Muscle of back (tissue), 13 donors: ENCODE measurements at places on chromosomes 3 and 15. TPM values are rescaled to one million over a fixed set of nuclear protein-coding genes. Genes with fewer than 3 reads are reported as not detected.
A peak's percentile ranks its signal among the peaks of the same experiment; 100 is the strongest.

GRCh38 chr15:42191610-42192346 lies 16.3 kb downstream of the VPS39 start:
- no peak for DNase-seq

The TM4SF4 gene
- not detected for polyA plus RNA-seq

- peak; percentile 45 for DNase-seq
These were observed 40.8 kb downstream of the NUP210 start for GRCh38 chr3:13379201-13379830.

The BCHE gene
- 73.2 TPM for polyA plus RNA-seq

The UBL7 gene
- polyA plus RNA-seq = 33.0 TPM

DNA sequence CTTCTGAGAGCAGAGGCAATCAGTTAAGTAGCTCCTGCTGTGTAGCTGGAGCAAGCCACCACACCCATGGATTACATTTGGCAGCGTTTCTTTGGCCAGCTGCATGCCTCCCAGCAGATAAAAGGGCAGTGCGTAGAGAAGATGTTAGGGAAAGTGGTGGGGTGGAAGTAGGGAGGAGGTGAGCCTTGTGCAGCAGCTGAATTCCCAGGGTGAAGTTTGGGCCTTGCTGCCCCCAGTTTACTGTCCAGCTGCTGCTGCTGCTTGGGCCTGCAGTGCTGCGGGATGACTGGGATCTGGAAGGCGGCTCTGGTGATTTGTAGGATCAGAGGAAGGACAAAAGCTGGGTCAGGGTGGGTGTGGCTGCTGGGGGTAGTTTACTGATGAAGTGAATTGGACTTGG lies 318.7 kb upstream of the C2CD4B start:
- DNase-seq = peak; percentile 82

DNA sequence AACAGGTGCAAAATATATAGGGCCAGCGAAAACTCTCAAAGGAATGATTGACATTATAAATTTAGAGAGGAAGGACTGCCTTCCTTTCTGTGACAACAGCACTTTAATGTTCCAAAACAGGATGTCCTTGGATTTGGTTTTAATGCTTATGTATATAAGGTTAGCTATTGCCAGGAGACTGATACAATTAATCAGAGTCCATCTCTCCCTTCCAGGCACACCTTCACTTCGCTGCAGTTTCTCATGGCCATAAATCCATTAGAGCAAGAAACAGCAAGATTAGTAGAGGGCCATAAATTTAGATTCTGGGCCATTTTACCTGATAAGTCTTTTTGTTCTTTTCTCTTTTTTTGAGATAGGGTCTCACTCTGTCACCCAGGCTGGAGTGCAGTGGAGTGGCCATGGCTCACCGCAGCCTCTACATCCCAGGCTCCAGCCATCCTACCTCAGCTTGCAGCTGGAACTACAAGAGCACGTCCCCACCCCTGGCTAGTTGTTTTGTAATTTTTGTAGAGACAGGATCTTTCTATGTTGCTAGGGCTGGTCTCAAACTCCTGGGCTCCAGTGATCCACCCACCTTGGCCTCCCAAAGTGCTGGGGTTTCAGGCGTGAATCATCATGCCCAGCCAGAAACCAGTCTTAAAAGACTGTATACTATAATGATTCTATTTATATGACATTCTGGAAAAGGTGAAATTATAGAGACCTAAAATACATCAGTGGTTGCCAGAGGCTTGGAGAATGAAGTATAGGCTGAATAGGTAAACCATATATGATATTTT lies 15.7 kb upstream of the TFRC start:
- DNase-seq = no peak

- DNase-seq = no peak
These were observed 11.0 kb upstream of the ADCY5 start for GRCh38 chr3:123459862-123460261.

- DNase-seq = no peak
These were observed 28.3 kb upstream of the AP3B2 start for GRCh38 chr15:82737975-82738374.

The GOLGA8S gene
- polyA plus RNA-seq = 1.2 TPM

The CD200 gene
- polyA plus RNA-seq = 15.8 TPM

The DUOXA2 gene
- polyA plus RNA-seq = 0.20 TPM

DNA sequence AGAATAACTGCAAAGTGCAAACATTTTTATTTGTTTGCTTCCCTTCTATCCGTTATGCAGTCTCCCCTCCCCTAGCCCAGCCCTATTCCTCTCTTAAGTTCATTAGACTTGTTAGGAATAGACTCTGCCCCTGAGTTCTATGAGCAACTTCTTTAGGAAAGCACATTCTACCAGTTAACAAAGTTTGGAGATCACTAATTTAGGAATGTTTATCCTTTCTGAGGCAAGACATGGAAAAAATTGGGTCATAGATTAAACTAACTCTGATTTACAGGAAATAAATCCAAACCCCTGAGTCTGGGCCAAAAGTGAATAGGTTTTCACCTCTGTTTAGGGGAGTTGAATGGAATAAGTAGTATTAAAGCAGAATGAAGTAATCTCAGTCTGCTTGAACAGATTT lies 34.4 kb downstream of the C3orf80 start:
- DNase-seq = no peak

The ZNF502 gene
- polyA plus RNA-seq = 6.6 TPM

- no peak for DNase-seq
These were observed 197.9 kb downstream of the TPRG1 start for GRCh38 chr3:189369636-189370035.

The GBE1 gene
- 12.0 TPM for polyA plus RNA-seq

- no peak for DNase-seq
These were observed 44.9 kb downstream of the SPATA16 start for GRCh38 chr3:173096140-173096539.

The FBN1 gene
- 243 TPM for polyA plus RNA-seq

DNA sequence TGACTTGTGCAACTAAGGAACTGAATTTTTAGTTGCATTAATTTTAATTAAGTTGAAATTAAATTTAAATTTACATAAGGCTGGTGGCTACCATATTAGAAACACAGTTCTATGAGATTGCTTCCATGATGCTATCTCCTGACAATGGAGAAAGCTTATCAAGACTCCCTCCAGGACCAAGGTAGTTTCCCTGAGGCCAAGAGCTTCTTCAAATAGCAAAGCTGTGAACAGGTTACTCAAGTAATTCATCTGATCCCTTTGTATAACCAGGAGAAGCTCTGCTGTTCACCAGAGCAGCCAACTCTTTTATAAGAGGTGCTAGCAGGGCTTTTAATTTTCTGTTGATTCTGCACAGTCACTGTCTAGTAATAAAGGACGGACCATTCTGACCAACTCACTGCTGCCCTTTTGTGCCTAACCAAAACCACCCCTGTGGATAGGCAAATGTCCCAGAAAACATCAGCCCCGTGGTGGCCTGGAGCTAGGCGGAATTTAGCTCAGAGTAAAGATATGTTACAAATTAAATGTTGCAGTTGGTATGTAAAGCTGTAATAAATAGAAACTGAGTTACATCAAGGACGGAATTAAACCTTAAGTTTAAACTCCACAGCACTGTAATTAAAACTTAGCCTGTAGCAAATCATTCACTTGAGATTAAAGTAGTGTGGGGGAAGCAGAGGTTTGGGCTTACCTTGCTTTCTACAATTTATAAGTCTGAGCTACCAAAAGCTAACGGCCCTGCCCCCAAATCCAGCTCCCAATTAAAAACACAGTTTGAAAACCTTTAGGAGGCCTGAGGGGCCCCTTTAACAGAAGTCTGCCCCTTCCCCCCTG lies 55.6 kb upstream of the LRTM1 start:
- DNase-seq = no peak

GRCh38 chr3:171974986-171975837 lies 64.2 kb upstream of the FNDC3B start:
- no peak for DNase-seq

- no peak for DNase-seq
These were observed 83.1 kb upstream of the OCA2 start for GRCh38 chr15:28182216-28182615.

GRCh38 chr3:94360987-94361386 lies 298.1 kb downstream of the NSUN3 start:
- peak; percentile 81 for DNase-seq

The DNAH12 gene
- polyA plus RNA-seq = 0.51 TPM

DNA sequence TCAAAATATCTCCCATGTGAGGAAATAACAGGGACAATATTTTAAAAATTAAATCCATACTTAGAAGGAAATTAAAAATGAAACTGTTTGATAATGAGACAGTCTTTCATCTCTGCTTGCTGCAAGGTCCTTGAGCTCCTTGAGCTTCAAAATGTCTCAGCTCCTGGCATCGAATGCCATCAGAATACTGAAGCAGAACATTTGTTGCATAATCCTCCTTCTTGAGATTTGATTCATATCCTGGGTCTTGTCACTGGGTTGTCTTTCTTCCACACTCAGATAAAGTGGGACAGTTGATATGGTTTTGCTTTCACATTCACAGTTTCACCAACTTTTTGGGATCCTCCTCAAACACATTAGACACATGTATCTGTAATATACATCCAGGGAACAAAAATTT lies 27.8 kb downstream of the COL8A1 start:
- no peak for DNase-seq

- DNase-seq = no peak
These were observed 13.5 kb upstream of the GABRR3 start for GRCh38 chr3:98048586-98048985.

The CA12 gene
- 0.90 TPM for polyA plus RNA-seq

DNA sequence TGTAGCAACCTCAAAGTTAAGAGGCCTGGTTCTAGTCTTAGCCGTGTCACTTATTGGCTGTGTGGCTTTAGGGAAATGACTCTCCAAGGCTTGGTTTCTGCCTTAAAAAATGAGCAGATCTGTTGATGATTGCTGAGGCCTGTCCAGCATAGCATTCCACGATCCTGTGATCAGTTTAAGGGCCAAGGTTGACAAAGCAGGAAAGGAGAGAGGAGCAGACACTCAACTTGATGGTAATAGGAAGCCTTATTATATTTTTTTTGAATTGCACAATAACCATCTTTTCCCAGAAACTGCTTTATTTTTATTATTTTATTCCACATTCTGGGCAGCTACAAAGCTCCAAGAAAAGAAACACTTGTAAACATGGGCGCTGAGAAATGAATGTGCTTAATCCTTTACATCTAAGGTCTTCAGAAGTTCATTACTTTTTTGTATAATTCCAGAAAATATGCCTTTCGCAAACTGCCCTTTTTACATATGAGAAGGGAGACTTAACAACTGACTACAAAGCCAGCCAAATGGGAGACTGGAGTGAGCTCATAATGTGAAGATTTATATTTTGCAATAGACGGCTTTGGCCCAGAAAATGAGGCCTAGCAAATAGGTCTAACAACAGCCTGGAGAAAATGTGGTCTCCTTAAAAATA lies 241.0 kb downstream of the ATP8B4 start:
- DNase-seq = peak; percentile 77

The PLOD2 gene
- 32.2 TPM for polyA plus RNA-seq

The TM2D3 gene
- polyA plus RNA-seq = 40.1 TPM

- peak; percentile 62 for DNase-seq
These were observed 104.2 kb upstream of the RAD18 start for GRCh38 chr3:9067352-9067975.

DNA sequence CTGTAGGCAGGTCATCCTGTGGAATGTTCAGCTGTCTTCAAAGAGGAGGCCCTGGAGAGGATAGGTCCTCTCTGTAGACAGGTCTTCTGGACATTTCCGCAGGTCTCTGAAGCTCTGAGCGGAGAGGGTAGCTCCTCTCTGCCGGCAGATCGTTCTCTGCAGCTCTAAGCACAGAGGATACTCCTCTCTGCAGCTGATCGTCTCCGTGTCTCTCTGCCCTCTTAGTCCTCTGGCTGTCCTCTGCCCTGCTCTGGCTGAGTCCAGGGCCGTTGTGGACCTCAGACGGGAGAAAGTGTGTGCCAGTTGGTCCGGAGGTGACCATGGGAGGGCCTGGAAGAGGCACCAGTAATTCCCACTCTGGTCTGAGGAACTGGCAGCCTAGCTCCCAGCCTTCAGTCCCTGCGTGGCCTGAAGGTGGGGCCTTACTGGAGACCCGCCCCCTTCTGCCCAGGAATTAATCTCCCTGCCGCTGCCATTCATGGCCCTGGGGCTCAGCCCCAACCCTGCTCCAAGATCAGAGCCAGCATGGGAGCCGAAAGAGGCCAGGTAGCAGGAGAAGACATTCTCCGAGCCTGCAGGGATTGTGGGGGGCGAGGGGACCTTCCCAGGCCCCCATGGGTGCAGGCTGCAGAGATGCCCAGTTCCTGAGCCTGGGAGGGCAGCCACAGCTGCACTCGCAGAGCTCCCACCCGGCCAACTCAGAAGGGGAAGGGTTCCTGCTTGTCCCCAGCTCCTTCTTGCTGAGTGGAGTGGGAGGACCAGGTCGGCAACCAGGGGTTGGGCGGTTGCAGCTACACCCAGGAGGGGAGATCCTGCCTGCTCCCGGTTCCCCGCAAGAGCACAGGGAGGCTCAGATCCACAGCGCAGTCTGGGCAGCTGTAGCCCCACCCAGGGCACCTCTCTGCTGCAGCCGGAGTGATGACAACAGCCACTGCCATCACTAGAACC lies 488.7 kb downstream of the RSL24D1 start:
- DNase-seq = no peak

DNA sequence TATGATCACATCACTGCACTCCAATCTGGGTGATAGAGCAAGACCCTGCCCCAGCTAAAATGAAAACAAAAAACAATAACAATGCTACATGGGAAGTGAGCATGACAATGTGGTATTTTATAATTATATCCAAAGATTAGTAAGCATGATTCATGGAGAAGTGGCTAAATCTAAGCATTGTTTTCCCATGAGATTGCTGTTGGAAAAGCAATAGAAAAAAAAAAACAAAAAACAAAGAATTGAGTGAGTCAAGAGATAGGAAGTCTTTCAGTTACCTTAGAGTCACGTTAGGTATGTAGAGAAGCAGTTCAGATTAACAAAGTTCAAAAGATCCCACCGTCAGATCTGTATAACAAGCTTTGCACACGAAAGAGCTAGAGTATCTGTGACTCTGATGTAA lies 210.3 kb upstream of the CNTN6 start:
- DNase-seq = no peak

- no peak for DNase-seq
These were observed 27.1 kb upstream of the GPR156 start for GRCh38 chr3:120311863-120312794.

The KLF15 gene
- 1.9 TPM for polyA plus RNA-seq

DNA sequence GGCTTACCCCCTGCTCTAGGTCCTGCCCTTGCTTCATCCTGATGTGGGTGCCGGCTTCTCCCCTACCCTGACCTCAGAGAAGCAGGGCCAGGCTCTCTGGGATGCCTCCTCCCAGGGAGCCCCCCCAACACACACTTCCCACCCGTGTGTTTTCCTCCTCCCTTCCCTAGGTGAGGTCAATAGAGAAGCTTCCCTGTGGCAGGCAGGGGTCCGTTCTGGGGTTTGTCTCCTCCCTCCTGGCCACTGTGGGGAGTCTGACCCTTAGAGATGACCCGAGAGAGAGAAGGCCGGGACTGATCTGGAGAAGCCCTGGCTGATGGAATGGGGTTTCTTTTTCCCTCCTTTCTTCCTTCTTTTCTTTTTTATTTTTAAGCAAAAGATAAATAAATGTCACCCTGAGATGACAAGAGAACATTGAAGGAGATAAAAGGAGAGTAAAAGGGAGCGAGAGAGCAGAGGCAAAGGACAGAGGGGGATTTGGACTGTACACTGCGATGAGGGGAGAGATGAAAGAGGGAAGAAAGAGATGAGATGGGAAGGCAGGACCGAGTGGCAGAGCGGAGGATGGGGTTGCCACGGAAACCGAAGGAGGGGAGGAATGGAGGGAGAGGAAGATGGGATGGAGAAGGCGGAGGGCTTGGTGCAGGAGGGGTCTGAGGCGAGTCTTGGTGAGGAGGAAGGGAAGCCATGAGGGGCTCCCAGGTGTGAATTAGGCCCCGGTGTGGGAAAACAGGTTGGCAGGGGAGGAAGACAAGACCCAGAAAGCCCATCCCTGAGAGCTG lies 48.4 kb downstream of the IDH2 start:
- DNase-seq = no peak
